ENCODE measurements at places on chromosomes 16 and 17. TPM values are rescaled to one million over a fixed set of nuclear protein-coding genes. Genes with fewer than 3 reads are reported as not detected.

Gene NPEPPS
- 130 TPM for total RNA-seq

Gene CES3
- not detected for total RNA-seq

Gene CCDC40
- 2.0 TPM for total RNA-seq

Gene FOXF1
- 0.07 TPM for total RNA-seq

Gene CD19
- total RNA-seq, result not detected

Gene CHD9
- total RNA-seq, result 84.4 TPM

Gene TNFRSF17
- total RNA-seq, result not detected

Gene ESRP2
- total RNA-seq, result 0.53 TPM

Gene VTN
- total RNA-seq, result 0.07 TPM

Gene C16orf74
- total RNA-seq, result 35.0 TPM

Gene KRT34
- total RNA-seq, result not detected

Gene PRSS36
- 0.14 TPM for total RNA-seq

Gene KRTAP16-1
- not detected for total RNA-seq

Data from thoracic aorta endothelial cell (primary cell).